ENCODE measurements at places on chromosomes 7 and 10.

DNA sequence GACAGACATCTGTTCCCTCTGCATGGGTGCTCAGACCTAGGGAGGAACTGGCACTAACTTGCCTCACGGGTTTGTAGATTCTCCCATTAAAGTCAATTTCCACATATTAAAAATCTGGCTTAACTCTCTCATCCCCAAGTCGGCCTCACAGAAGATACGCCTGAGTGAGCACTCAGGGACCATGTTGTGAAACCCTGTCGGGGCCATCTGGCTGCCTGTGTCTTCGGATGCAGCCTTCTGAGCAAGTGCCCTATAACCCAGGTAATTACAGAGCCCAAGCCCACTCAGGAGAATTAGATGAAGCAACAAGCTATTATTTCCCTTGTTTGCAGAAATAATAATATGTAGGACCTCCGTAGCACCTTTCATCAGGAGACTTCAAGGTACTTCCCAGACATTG is 219.3 kb upstream of the GLI3 start:
- no peak for DNase-seq

DNA sequence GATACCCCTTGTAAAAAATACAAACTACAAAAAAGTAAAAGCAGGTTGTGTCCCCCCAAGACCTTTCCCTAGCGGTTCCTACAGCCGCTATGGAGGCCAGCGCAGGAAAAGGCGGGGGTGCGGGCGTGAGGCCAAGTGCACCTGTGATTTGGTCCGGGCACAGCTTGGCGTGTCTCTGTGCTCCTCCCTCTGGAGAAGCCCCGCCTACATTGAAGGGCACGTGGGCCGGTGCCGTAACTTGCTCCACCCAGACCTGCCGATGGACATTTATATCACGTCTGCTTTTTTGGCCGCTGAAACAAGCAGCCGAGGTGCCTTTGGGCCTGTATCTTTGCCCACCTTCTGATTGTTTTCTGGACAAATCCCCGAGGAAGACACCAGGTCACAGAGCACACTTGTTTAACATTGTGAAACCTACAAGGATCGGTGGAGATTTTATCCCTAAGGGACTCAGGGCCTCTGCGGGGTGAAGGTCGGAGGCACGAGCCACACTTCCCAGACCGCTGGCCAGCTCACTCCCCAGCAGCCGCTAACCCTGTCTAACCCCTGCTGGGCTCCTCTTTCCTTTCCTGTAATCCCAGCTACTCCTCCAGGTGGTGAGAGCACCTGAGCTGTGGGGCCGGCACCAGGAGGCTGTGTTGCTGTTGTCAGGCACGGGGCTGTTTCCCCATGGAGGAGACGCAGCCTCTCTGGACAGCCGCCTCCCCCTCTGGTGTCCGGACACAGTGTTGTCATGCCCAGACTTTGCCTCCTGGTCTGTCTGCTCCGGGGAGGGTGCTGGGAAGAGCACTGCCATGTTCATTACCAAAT is 18.8 kb upstream of the INPP5A start:
- DNase-seq = peak; percentile 4

- no peak for DNase-seq
Observed at GRCh38 chr10:97683556-97684367, 3.3 kb downstream of the AVPI1 start.

GRCh38 chr7:152014722-152015121 is 10.8 kb upstream of the GALNT11 start:
- no peak for DNase-seq

- no peak for DNase-seq
Observed at GRCh38 chr7:141409801-141410329, 141.3 kb upstream of the AGK start.

DNA sequence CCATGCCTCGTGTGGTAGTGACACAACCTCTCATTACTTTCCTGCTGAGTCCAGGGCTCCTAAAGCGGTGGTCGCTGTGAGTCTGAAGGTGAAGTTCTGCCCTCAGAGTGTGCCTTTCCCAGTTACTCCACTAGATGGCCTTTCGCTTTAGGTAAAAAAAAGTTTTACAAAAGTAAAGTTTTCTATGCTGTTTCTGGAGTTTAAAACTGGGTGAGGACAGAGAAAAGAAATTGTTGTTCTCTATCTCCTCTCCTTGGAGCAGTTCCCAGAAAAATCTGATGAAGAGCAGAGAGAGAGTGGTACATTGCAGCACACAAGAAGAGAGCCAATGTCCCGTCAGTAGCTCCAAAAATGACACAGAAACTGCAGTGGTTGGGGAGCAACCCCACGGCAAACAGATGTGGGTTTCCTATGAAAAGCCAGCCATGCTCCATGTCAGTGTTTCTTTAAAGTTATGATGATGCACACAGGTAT is 257.1 kb downstream of the GLI3 start:
- DNase-seq = no peak

- no peak for DNase-seq
Observed at GRCh38 chr10:24930427-24930826, 22.0 kb downstream of the PRTFDC1 start.

- DNase-seq = no peak
Observed at GRCh38 chr7:101919363-101920115, 102.1 kb downstream of the CUX1 start.

DNA sequence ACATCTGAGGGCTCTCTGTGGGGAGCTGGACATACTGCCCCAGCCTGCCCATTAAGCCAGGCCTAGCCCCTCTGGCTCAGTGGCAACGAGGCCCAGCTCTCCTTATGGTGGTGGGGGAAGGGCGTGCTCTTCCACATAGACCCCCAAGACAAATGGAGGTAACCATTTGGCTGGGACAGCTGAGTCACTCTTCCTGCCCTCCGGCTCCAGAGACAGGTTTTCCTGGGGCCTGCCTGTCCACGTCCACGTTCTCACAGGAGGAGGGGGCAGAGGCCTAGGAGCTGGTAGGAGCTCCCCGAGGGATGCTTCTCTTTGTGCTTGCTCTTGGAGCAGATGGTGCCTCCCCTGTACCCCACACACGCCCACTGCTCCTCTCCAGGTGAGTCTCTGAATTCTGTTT is 33.5 kb downstream of the TSPAN15 start:
- no peak for DNase-seq

GRCh38 chr10:124386186-124387077 is 32.3 kb downstream of the OAT start:
- DNase-seq = no peak

- DNase-seq = no peak
Observed at GRCh38 chr7:129688503-129689222, 77.1 kb downstream of the NRF1 start.

- DNase-seq = no peak
Observed at GRCh38 chr10:81944609-81945008, 69.6 kb downstream of the NRG3 start.

DNA sequence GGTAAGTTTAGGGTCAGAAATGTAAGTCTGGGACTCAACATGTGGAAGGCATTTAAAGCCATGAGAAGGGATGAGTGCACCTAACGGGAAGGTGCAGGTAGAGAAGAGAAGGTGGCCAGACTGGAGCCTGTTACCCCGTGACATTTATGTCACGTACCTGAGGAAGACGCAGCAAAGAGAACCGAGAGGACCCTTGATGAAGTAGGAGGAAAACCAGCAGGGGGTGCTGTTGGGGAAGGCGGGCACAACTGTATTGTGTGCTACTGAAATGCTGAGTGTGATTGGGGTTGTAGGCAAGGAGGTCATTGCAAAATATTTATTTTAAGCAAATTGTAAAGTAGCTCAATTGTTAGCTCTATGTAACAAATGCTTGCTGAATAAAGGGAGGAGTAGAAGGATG is 338.2 kb upstream of the PRKCQ start:
- no peak for DNase-seq

DNA sequence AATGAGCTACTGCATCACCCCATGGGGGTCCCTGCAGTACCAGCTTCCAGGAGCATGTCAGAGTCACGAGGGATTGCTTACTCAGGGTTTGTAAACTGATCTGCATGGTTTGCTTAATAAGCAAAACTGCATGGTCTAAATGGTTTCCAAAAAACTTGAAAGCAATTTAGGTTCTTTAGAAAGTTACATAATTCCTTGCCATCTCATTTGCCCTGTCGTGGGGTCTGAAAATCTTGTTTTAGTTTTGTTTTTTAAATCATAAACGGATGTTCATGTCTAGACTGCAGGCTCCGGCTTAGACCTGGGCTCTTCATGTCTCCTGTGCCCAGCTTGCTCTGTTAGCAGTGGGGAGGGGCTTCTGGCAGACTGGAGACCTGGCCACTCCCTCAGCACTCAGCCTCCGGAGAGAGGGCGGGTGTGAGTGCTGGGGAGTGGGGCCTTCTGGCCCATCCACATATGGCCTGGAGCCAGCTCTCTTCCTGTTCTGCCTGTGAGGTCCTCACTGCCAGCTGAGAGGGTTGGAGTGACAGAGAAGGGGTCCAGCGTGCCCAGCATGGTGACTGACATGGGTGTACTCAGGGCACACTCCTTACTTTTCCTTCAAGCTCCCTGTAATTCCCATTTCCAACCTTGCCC is 17.5 kb downstream of the PRF1 start:
- DNase-seq = peak; percentile 81

GRCh38 chr7:25633426-25634036 is 405.2 kb upstream of the NPVF start:
- no peak for DNase-seq

GRCh38 chr7:77531038-77531437 is 6.1 kb upstream of the PTPN12 start:
- no peak for DNase-seq

GRCh38 chr10:72425133-72425532 is 70.4 kb upstream of the DNAJB12 start:
- DNase-seq = no peak

DNA sequence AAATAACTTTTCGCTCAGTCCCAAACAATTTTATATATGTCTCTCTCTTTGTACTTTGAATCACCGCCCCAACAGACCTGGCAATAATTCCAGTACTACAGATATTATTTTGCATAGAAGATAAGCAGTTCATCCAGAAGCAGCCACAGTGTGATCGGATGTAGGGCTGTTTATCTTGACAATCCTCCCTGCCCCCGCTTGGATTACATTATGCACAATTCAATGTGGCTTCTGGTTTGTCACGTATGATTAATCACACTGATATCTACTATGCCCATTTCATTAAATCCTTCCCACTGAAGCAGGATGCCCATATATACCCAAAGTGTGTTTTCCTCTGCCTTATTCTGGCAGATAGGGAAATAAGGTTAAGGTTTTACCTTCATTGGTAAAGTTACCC is 115.2 kb downstream of the PDE1C start:
- DNase-seq = no peak

All from NCI-H2029 treated with DMSO at 0.1 percent for 48 hours (cell line).